Tibial nerve (tissue), 4 donors: ENCODE measurements at places on chromosomes 5 and 9. TPM values are rescaled to one million over a fixed set of nuclear protein-coding genes. Genes with fewer than 3 reads are reported as not detected.

DNA sequence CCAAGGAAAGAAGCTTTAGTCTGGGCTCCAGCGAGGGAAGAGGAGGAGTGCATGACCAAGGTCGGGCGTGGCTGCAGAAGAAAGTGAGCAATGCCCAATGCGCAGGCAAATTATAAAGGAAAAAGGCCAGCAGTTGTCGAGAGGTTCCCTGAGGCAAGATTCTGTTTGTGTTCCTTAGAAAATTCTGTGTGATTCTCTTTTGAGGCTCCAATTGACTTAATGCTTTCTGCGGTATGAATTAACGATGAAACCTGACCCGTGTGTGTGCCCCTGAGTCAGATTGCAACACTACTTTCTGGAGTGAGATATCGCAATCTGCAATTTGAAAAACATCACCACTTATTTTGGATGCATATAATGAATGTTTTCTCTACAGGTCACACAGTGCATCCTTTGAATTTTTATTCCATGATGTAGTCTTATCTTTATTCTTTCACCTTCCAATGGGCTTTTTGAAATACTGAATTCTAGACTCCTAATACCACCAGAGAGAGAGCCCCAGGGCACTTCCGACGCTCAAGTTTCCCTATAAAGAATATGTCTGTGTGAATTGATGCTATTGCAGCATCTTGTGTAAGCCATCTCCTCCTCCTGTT lies 117.9 kb upstream of the IL6ST start:
- DNase-seq: no peak

DNA sequence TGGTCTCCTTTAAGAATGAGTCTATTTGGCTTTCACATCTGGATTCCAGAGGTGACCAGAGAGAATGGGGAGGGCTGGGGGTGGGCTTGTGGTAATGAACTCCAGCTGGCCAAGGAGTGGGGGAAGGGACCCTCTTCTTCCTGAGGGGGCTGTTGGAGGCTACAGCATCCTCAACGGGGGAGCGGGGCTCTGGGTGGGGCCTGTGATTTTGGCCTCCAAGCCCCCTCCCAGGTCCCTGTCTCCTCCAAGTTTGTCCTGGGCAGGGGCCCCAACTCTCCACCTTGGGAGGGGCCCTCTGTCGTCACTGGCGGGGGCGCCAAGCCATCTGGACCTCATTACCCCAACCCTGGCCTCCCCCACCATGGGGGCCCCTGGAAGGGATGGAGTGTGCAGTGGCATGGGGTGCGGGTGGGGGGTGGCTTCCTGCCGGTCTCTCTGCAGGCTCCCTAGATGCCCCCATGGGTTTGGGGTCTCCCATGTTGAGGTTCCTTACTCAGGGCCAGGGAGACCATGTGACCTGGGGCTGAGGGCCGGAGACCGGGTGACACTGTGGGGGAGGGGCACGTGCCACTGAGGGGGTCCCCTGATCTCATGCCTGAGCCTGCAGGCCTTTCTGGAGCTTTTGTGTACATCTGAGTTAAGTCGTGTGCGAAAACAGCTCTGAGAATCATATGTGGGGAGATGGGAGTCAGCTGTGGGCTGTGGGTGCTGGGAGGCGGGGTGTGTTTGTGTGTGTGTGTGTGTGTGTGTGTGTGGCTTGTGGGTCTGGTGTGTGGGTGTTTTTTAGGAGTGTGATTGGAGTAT lies 32.4 kb downstream of the GOLGA2 start:
- peak; percentile 56 for DNase-seq

- DNase-seq: no peak
Measured at GRCh38 chr9:117395151-117395650, 19.7 kb downstream of the ASTN2 start.

DNA sequence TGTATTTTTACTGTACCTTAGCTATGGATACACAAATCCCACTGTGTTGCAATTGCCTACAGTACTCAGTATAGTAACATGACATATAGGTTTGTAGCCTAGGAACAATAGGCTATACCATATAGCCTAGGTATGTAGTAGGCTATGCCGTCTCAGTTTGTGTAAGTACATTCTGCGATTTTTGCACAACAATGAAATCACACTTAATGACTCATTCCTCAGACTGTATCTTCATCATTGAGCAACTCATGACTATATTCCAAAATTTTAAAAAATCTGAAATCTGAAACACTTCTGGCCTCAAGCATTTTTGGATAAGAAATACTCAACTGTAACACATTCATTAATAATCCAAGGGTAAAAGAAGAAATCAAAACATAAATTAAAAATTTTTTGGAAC lies 666.8 kb upstream of the GRAMD2B start:
- no peak for DNase-seq

GRCh38 chr9:113622600-113623400 lies 159.3 kb downstream of the RGS3 start:
- DNase-seq: no peak

- no peak for DNase-seq
Measured at GRCh38 chr5:122985954-122986721, 50.4 kb downstream of the PPIC start.

GRCh38 chr5:11305245-11305644 lies 544.2 kb upstream of the DAP start:
- no peak for DNase-seq

DNA sequence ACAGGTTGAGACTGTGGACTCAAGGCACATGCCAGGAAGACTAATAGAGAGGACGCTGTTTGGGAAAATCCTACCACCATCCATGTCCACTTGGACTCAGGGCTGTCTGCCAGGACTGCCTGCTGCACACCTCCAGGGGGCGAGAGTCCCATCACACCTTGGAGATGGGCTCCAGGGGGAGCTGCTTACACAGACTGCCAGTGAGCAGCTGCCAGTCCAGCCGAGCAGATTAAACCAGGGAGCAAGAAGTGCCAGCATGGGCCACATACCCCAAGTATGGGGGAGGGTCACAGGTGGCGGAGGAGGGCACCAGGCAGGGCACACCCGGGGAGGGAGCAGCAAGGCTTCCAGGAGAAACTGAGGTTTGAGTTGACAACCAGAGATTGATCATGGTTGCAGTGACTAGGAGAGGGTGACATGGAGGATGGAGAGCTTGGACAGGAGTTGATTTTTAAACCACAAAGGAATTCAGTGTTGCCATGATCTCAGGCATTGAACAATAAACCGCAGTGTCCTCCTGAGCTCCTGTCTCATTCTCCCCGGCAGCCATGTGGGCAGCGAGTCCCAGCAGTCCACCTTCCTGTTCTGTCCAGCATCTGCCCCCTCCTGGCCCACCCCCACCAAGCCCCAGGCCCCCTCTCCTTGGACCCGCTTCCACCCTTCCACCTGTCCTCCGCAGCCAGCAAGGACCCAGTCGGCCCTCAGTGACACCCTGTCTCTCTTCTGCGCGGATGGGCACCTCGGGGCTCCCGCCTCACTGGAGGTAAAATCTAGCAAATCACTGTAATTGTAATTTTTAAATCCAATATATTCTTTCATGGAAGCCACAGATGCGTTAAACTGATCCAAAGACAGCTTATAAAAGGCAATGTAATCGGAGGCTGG lies 3.1 kb upstream of the VAV2 start:
- no peak for DNase-seq

DNA sequence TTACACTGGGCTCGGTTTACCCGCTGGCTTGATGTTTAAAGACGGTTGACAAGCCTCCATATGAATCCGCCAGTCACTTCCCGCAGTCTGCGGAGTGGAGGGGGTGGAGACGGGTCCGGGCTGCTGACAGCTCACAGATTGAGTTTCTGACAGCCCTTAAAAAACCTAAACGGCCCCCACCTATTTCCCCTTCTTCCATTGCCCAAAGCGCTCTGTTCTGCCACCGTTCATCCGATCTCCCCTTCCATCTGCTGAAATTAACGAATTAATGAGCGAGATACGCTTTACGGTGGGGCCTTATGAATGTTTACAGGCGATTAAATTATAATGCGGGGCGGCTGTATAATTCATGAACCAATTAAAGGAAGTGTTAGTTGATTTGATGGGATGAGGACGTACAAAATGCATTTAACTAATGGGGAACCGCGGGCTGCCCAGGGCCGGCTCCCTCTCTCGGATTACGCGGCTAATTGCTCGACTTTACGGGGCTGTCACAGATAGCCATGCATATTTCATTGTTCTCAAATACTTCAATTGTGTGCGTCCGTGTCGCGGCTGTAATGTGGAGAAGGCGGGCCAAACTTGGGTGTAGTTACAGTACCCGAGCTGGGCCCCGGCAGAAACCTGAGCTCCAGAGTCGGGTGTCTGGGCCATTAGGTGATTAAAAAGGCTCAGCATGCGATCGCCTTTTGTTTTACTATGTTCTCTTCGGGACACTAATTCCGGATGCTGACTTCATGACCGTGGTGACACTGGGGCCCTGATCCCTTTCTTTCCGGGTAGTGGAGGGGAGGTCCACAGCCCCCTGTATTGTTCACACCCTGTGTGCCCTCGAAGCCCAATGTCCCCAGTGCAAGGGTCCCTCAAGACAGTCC lies 74.9 kb downstream of the GTF3C4 start:
- DNase-seq: no peak

ACTBL2 gene
- total RNA-seq: not detected

SLC34A3 gene
- not detected for total RNA-seq

PTGER4 gene
- total RNA-seq: 72.3 TPM

LAMC3 gene
- 0.21 TPM for total RNA-seq
